ENCODE measurements at places on chromosomes 7 and 10.
A peak's percentile ranks its signal among the peaks of the same experiment; 100 is the strongest.

GRCh38 chr7:55325371-55325792, 39.8 kb upstream of the LANCL2 start:
- no peak for DNase-seq

- no peak for DNase-seq
Measured at GRCh38 chr7:133771788-133772419, 355.2 kb upstream of the LRGUK start.

GRCh38 chr7:70242826-70243225, 644.6 kb downstream of the AUTS2 start:
- no peak for DNase-seq

DNA sequence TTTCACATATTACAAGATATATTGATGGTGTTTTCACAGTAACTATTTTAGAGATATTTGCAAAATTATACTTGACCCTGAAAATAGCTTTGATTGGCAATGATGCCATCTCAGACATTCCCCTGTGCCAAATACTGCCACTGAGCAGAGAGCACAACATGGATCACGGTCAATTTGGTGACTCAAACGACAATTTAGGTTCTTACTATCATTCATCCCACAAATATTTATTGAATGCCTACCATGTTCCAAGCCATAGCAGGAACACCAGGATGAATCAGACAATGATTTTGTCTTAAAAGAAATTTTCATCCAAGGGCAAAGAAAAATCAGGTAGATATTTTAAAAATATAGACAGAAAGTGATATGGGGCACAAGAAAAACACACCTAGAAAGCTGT, 153.2 kb upstream of the ADO start:
- no peak for DNase-seq

DNA sequence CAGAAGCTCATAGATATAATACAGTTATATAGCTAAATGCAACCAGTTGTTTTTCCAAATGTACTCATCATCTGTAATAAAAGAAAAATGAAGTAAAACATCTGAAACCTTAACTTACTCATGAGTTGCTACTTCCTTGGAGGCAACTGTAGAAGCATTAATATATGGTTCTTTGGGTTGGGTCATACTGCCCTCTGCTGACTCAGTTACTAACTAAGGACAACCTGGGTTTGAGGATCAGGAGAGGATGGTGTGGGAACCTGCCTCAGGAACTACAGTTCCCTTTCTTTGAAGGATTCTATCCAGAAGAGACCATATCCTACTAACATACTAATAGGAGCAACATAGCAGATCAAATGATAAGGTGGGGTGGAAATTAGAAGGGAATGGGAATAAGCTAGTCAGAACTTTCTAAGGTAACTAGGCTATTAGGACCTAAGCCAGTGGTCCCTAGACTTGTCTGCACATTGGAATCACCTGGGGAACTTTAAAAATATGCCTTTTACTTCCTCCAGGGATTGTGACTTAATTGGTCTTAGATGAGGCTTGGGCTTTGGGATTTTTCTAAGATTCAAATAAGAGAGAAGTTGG, 20.7 kb downstream of the COX15 start:
- DNase-seq = no peak

DNA sequence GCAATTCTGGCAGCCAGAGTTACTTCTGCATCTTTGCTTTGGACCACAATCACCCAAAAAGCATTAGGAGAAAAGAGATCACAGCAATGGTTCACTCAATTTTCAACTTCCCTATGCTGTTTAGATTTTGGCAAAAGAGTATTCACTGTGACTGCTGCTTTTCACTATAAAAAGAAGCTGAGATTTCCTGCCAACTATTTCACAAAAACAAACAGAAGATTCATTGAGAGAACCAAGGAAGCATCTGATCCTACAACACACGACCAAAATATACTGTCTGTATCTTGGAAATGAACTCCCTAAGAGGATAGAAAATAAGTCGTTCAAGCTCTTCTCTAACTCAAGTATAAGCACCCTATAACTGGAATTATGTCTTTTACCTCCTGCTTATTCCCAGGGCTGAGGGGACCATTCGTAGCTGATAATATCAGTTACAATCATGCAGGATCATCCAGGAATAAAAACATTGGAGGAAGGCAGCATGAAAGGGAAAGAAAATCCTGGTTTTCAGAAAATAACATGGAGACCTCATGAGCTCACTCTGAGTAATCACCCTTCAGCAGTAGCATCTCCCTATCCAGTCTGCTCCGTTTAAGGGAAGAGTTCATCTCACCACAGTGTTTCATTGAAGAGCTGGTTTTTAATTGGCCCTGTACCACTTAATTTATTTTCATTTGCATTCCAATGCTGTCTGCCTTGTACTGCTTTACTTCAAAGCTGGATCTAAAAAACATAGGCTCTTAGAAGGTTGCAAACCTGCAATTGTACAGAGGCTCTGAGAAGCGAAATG, 256.2 kb downstream of the PAXIP1 start:
- no peak for DNase-seq

DNA sequence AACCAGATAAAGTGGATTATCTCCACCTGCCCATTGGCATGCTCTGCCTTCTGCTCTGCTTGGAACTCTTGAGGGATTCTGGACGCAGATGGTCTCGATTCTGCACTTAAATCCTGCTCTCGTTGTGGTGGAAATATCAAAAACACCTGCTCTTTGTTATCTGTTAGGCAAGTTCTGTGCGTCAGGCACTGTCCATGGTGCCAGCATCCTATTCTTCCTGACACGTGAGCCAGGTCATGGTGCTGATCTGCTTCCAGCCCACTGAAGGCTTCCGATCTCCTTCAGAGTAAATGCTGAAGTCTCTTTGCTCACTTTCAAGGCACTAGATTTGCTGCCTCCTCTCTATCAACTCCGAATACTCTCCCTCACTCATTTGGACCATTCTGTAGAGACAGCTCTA, 505.6 kb downstream of the HTR7 start:
- DNase-seq = no peak

GRCh38 chr10:3784510-3785250, at the start of gene KLF6:
TSS of gene KLF6 (minus strand) at chr10:3785209. CDS start at chr10:3785014, 195 bp downstream.
- DNase-seq = no peak

- DNase-seq = no peak
Measured at GRCh38 chr7:150828384-150828783, 23.9 kb upstream of the AOC1 start.

GRCh38 chr10:110354322-110354766, 49.6 kb upstream of the SMNDC1 start:
- peak; percentile 91 for DNase-seq

DNA sequence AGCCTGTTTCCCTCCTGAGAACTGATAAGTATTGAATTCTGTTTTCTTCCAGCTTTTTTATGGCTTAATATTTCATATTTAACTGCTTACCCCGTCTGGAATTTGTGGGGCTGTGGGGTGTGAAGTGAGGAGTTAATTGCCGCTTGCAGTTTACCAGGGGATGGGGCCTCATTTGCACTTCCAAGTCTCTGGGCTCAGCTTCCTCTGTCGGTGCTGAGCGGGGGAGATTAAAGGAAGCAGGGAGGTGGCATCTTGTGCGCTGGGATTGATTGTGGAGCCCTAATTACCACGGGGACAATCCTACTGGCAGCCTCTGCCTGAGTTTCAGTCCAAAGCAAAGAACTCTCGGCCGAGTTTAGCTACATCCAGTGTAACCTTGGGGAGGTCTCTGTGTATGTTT, 33.4 kb downstream of the ELFN1 start:
- no peak for DNase-seq

DNA sequence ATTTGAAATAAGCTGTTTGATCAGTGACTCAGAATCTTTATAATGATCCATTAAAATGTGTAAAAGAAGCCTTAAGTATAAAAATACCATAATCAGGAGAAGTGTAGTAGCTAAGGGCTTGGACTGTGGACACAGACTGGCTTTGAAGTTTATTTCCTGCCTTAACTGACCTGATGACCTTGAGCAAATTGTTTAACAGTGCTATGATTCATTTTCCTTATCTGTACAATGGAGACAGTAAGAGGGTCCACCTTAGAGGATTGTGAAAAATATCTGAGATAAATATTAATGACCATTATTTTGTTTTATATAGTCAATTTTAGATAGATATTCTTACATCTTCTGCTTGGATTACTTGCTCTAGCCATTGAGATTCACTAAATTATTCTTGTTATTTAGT, 13.3 kb upstream of the RPA3 start:
- DNase-seq = no peak

DNA sequence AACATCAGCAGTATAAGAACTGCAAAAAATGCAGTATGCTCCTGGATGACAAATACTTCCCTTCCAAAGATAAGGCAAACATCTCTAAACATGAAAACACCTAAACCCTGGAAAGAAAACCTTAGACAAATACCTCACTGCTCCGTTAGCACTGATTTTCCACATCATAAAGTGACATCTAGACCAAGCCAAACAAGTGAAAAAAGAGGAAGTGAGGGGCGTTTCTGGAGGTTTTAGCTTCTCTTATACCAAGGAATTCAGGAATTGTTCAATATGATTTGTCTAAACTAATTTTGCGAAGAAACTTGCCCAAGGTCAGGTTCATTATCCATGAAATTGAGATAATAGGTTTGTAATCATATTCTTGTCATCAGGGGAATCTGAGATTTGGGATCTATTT, 279.7 kb downstream of the ADRA2A start:
- DNase-seq = no peak

DNA sequence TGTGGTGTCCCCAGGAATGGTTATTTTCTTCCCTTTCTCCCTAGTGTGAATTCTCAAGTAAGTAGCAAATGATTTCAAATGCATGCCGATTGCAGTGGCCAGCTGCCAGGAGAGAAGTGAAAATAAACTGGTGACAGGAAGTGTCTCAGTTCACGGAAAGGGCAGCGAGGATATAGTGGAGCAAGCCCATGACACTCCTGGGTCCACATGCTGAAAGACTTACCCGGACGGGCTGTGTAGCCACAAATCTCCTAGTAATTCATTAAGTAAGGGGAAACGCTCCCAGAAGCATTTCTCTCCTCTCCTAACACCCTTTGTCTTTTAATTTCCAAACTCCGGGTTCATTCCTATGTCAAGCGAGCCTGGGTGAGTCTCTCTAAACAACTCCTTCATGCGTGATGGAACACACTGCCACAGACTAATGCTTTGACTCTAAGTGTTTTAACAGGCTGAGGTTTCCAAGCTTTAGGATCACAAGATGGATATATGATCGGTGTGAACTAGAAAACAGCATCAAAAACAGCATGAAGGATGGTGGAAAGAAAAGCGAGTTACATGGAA, 125.6 kb downstream of the CYP26A1 start:
- no peak for DNase-seq

- no peak for DNase-seq
Measured at GRCh38 chr7:44470135-44470479, 20.4 kb downstream of the NUDCD3 start.

DNA sequence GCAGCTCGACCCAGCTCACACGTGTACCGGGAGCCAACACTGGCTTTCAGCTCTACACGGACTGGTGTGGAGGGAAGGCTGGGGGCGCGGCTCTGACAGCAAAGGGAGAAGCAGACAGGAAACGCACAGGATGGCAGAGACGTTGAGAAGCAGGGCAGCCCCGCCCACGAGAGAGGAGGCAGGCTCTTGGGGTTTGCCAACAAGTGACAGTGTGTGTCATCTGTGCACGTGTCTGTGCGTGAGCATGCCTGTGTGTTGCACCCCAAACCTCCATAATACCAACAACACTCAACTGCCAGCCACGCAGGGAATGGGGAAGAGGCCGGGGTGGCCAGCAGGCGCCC, 64.4 kb upstream of the PDGFA start:
- peak; percentile 88 for DNase-seq

GRCh38 chr7:47782022-47782421, 166.2 kb downstream of the PKD1L1 start:
- DNase-seq = no peak

GRCh38 chr7:155986497-155987160, 174.4 kb upstream of the SHH start:
- DNase-seq = no peak

DNA sequence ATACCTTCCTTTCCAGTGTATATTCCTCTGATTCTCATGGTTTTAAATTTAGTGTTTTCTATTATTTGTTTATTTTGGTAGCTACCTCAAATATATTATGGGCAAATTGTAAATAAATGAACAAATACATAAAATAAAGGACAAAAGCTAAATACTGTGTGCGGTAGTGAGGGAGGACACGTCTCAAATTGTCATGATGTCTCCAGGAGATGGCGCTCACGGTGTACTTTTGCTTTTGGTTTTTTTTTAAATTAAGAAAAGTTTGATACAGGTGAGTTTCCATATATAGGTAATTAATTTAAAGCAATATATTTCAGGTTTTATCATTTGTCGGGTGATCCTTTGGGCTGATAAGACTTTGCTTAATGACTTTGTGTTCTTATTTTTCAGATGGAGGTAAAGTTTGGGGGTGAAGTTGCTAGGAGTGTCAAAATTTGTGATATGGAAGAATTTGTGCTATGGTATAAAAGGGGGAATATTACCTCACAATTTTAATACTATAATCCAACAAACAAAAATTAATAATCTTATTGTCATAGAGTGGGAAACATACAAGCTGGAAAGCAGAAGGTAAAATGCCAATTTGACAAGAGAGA, 68.4 kb upstream of the TMEM229A start:
- DNase-seq = no peak

GRCh38 chr10:24645022-24645421, 78.7 kb downstream of the ARHGAP21 start:
- no peak for DNase-seq

DNA sequence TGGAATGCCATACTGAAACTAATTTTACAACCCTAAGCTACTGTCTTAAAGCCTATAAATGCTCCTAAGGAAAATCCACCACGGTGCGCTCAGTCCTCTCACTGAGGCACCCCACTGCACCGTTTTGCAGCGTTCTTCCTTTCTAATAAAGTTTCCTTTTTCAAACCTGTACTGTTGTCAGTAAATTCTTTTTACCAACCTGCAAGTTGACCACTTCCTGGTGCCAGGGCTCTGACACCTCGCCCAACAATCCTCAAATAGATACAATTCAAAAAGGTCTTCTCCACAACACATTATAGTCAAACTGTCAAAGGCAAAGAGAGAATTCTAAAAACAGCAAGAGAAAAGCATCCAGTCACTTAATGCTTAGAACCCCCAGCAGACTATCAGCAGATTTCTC, 42.8 kb downstream of the HERPUD2 start:
- no peak for DNase-seq

GRCh38 chr7:18064242-18064838, 36.7 kb upstream of the PRPS1L1 start:
- DNase-seq = no peak

DNA sequence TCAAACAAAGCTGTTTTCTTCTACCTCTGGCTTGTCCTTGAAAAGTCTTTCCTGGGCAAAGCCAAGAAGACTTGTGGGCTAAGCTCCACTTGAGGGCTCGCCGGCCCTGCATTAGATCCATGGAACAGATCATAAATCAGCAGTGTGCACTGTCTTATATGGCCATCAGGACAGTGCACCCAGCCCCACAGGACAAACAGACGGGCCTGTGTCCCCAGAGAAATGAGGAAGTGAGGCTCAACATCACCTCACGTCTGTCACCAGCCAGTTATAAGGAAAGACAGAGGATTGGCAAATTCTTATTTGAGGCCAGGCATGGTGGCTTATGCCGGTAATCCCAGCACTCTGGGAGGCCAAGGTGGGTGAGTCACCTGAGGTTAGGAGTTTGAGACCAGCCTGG, 12.3 kb upstream of the IFT22 start:
- DNase-seq = no peak
